ENCODE measurements at places on chromosomes 3 and 15.

DNA sequence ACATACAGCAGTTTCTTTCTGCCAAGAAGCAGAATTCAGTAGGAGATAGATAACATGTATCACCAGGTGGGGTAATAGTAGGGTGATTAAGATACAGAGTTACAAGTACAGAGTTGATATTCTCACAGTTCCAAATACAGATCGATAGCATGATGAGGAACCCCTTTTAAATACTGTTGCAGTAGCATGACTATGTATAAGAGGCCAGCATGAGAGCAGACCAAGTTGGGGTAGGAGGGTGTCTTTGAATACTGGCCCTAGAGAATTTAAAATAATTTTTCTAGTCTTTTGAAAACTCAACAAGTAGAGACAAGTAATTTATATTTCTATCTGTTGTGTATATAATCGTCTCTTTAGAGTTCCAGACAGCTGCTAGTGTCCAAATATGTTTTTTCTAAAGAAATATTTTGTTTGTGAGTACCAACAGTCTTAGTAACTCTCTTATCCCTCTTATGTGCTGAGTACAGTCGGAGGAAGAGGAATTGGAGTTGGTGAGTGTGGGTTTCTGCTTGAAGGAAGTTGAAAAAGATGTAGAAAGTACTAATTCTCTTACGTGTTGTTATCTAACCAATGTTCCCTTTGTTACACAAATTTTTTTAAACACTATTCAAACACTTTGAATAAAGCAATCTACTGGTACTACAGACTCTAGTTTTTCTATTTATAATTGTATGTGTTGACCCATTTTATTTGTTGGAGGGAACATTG is 30.2 kb downstream of the LYSMD4 start:
- DNase-seq = no peak

DNA sequence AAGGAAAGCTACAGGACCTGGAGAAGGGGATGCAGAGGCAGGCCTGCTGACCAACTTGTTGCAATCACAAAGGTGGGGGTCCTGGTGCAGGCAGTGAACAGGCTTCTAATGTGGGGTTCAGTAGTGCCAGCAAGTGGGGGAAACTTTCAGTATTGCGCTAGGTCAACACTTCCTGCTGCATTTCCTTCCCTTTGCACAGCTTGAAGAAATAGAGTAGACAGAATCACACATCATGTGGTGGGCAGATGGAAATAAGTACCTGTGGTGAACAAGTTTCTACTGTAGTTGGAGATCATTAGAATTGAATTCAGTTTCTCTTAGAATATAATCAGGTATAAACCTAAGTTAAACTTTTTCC is 63.4 kb downstream of the RGMA start:
- no peak for DNase-seq

DNA sequence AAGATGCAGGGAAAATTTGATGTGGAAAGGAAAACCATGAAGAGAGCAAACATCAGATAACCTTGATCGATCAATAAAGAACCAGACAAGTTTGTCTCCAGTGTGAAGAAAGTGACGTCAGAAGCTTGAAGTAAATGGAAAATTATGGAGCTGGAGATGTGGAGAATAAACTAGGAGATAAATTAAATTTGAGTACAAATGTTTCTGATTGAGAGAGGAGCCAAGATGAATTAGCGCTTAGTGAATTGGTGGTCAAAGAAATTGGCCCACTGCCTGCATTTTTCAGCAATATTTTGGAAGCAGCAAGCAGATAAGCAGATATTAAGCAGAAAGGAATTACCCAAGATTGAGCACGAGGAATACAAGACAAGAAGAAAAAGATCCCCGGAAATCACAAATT is 567.3 kb upstream of the ZNF385D start:
- DNase-seq = no peak

DNA sequence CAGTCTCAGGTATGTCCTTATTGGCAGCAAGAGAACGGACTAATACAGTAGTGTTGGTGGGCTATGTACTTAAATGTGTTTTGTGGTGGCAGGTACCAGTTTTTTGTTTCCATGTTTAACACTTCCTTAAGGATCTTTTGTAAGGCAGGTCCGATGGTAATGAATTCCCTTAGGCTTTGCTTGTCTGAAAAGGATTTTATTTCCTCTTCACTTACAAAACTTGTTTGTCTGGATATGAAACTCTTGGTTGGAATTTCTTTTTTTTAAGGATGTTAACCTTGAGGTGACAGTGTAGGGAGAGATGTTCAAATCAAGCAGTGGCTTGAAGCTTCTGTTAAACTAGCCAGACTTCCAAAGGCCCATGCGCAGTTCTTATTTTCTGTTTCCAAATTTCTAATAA is 122.2 kb upstream of the FGF7 start:
- no peak for DNase-seq

DNA sequence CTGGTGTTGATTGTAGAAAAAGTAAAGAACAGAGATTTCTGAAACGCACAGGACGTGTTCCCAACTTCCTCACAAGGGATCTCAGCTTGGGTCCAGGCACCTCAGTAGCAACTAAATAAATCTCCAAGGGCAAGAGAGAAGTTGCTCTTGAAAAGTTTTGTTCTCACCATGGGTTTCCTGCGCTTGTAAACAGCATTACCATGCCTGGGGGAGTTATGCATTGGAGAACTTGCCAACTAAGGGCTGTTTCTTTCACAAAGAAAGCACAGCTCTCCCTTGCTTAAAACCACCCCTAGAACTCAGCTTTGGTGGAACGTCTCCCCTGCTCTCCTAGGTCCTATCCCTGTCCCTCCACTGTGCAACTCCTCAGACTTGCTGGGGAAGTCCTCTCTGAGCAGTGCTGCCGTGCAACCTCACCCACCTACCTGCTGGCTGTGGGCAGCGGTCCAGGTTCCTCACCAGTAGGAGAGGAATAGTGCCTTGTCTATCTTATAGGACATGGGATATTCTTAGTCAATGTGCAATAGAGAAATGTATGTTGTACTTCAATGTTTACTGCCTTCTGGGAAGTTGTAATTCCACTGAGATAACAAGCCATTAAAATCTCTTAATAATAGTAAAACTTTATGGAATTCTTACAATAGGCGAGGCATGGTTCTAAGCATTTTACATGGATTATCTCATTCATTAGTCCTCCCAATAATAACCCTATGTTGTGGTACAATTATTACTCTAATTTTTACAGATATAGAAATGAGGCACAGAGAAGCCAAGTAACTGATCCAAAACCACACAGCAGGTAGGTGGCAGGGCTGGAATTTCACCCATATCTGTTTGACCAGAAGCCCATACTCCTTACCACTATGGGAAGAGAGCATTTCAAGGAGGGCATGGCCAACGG is 51.5 kb downstream of the UMPS start:
- no peak for DNase-seq

DNA sequence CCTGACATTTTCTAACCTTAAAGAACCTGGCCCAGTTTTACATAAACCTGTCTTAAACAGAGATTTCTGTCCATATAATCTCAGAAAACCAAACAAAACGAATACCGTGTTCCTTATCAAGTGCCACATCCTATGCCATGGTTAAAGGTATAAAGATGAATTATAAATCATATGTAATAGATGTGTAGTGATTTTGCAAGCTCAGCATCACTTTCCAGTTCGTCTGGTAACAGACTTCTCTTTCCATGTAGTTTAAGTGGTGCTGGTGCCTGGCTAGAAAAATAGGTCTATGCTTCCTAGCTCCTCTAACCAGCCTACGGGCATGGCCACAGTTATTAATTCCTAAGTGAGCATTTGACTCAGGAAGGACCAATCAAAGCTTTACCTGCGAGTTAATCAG is 3.4 kb upstream of the GRM7 start:
- no peak for DNase-seq

DNA sequence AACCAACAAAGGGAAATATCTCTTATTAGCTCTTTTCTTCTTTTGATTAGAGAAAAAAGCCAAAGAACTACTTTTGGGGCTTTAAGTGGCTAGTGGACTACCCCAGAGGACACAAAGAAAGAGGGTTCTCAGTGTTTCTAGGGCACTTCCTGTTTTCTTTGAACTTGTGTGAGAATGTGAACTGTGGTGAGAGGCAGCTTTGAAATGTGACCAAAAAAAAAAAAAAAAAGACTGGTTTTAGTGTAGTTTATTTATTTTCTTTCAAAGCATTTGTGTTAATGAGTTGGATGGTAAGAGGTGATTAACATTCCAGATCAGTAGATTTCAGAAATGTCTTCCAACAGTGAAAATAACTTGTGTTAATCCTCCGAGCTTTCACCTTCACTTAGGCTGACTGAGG is 32.4 kb downstream of the SELENOT start:
- no peak for DNase-seq

DNA sequence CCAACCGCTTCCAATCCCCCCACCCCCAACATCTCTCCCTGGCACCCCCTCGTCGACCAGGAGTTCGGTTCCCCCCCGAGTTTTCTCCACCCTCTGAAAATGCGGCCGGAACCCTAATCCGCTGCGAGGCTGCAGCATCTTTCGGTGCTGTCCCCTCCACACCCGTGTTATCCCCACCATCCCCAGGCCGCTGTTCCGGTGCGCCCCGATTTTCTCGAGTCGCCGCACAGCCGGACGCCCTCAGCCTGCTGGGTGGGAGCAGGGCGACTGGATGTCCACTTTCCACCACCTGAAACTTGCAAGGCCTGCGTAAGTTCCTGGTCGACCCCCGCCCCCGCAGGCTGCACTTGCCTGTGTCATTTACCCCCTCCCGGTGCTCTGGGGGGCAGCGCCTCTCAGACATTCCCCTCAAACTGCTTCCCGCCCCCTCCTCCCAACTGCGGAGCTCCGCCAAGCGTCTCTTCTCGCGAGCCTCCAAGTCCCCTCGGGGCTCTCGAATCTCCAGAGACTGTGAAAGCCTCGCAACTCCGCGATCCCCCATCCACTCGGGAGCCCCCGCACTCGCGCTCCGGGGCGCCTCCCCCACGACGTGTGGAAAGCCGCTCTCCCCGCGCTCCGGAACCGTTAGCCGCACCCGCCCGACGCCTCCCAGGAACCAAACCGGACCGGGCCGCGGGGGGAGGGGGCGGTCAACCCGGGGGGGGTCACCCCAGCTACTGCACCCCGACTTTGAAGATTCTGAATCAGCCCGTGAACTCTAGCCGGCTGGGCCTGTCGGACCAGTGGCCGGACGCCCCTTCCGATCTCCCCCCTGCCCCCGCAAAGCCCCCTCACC is 566 bp downstream of the ETV5 start:
- no peak for DNase-seq

DNA sequence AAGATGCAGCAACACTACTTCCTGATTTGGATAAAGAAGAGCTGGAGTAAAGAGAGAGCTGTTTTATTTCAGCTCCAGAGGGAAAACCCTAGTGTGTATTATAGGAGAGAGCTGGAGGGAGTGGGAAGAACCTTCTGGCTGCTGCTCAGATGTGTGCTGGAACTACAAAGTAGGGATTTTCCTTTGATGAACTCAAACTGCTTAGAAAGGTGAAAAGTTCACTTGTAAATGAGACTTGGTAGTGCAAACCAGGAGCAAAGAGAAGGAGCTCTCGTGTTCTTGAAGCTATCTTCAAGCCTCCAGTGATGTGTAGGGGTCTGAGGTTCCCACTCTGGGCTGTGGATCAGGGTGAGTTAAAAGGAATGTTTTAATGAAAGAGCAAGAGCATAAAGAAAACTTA is 110.4 kb downstream of the EDEM1 start:
- no peak for DNase-seq

GRCh38 chr3:19065027-19065426 is 83.3 kb upstream of the KCNH8 start:
- no peak for DNase-seq

DNA sequence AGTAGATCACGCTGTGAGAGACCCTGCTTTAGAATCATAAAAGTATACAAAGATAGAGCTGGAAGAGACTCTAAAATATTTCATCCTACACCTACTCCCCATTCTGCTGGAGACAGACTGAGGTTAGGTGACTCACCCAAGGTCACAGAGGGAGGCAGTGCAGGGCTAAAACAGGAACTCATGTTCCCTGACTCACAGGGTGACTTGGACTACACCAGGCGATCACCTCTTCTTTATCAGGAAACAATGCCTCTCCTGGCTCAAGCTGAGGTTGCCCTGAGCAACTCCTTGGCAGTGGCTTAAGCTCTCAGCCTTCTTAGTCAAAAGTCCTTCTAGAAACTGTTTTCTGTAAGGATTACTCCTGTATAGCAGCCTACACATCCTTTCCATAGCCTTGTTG is 26.4 kb upstream of the TNFAIP8L3 start:
- DNase-seq = peak; percentile 85

Data from skeletal muscle cell (primary cell).